Fibroblast of villous mesenchyme (primary cell): ENCODE measurements at places on chromosomes 7 and 10. TPM values are rescaled to one million over a fixed set of nuclear protein-coding genes. Genes with fewer than 3 reads are reported as not detected.

DNA sequence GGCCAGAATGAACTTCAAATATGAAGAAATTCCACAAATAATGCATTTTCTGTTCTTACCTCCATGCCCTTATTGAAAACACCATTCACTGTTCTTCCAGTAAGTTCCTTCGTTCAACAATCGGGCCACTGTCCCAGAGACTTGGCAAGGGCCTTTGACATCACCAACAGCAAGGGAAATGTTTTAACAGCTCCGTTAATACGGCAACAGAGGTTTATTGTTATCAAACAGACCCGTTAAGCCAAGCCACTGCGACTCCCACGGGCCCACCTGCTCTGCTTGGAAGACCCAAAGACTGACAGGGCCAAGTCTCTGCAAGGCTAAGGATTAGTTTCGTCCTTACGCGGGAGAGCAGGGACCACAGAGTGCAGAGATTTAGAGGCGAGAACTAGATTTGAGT, 43.4 kb upstream of the LYZL1 start:
- no peak for DNase-seq

GRCh38 chr10:110637558-110638053, 6.5 kb upstream of the RBM20 start:
- no peak for DNase-seq

DNA sequence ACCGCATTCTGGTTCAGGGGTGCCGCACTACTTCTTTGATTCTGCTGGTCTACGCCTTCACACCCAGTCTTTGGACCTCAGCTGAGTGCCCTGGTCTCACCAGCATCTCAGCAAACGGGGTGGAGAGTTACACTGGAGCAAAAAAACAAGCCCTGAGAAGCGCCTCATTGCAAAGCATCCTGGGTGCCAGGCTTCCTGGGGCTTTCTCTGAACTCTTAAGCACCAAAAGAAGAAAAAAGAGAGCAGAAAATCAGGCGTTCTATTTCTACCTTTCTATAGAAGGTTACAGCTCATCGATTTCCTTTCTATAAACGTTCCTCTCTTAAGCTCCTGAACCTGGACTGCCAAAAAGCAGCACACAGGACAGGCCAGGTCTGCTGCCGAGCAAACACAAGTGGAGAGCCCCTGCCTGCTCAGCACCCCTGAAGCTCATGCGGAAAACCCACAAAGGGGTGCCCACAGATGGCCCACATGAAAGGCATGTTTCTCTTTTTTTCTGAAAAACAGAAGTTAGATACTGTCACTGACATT, 217.9 kb downstream of the SFMBT2 start:
- no peak for DNase-seq

DNA sequence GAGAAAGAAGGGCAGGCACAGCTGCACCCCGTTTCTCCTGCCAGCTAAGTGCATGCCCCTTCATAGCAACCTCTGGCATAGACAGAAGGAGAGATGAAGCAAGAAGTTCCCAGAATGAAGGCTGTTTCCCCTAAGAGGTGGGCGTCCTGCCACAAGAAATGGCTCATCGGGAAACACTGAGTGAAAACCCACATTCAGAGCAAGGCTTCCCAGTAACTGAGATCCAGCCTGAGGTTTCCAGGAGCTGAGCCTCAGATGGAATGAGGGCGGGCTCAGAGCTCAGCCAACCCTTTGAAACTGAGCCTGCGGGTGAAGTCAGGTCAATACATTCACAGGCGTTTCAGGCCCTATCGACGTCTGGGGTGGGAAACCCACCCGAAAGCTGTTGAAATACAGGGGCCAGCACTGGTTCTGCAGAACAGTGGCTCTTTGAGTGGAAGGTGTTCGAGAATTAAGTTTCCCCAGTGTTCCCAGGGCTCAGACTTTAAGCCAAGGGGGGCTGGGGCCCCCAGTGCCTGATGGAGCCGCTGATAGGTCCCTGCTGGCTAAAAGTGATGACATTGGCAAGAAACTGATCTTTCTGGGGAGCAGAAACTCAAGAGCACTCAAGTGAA, 510.2 kb downstream of the RPS24 start:
- DNase-seq = peak; percentile 80

DKK1 gene
- total RNA-seq = 84.4 and 138 TPM in 2 replicates

DNA sequence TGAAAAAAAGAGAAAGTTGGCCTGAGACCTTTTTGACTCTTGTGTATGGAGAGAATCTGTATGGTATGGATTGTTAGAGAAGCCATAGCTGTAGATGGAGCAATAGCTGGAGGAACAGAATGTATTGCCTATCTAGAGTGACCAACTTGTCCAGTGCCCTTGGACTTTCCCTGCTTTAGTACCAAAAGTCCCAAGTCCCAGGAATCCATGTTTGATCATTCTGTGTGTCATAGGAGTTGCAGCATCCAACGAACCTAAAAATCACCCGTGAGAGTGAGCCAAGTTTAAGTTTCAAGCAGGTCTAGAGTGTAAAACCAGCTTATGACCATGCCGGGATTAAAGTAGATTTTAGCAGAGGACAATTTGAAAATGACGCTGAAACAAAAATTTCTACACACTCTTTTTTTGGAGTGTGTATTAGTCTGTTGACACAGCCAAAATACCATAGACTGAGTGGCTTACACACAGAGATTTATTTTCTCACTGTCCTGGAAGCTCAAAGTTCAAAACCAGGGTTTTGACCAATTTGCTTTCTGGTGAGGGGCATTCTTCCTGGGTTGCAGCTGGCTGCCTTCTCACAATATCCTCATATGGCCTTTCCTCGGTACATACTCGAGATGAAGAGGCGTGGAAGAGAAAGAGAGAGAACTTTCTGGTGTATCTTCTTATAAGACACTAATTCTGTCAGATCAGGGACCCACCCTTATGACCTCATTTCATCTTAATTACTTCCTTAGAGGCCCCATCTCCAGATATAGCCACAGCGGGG, 36.9 kb upstream of the ZNF518A start:
- DNase-seq = no peak

GRCh38 chr10:19811540-19811939, 4.7 kb upstream of the PLXDC2 start:
- no peak for DNase-seq

DNA sequence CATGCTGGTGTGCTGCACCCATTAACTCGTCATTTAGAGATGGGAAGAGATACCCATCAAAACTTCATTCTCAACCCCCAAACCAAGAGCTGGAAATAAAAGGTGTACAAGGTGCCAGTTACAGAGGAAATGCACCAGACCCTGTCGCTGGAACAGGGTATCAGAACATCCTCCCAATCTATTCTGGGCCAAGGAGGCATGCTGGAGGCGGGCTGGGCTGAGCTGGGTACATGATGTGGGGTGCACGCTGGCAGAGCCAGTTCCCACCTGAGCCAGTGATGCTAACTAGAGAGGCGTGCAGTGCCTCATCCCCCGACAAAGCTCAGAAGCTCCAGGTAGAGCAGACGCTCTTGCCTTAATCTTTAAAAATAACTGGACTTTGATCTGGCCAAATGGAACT, 70.1 kb downstream of the NPSR1 start:
- DNase-seq = no peak

DNA sequence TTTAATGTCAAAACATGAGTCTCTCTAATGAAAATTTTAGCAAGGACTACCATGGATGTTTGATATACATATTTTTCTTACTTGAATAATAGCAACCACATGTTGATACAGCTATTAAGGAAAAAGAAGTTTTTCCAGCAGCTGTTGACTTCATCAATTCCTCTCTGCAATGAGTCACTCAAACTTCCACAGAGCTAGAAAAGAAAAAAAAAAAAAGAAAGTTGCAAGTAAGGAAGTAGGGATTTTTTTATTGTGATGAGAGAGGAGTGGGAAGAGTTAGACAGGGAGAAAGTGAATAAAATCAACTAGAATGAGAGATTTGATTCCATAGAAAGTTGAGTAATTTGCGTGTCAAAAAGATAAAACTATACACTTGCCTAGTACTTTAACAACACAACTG, 46.2 kb downstream of the CAV1 start:
- DNase-seq = peak; percentile 72

- no peak for DNase-seq
These were observed 58.2 kb downstream of the LANCL2 start for GRCh38 chr7:55423277-55423711.

BICC1 gene
- total RNA-seq = 39.3 and 47.7 TPM in 2 replicates

PANK1 gene
- 5.8 and 7.3 TPM in 2 replicates for total RNA-seq

GRCh38 chr7:137003086-137003485, 134.6 kb downstream of the CHRM2 start:
- DNase-seq = no peak

DNA sequence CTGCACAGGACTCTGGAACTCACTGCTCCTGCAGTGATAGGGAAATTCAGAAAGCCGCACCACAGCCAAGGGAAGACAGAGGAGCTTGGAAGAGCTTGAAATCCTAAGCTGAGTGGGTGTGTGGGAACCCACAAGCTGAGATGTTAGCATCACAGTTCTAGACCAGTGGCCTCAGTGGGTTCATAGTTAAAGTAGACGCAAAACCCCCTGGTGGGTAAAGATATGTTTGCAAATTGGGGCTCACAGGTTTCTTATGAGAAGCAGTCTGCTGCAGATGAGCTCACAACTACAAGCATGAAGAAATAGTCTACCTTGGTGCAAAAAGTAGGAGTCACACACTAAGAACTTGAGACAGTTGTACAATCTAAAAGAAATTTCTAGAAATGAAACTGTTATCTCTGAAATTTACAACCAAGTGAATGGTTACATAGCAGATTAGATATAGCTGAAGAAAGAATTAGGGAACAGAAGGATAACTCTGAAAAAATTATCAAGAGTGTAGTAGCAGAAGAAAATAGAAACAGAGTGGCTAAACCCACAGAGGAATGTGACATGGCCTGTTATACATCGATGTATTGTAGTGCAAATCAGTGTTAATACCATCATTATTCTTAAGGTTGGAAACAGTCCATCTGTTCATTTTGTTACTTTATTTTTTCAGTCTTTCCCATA, 77.2 kb downstream of the DYNC2I1 start:
- no peak for DNase-seq

- DNase-seq = peak; percentile 60
These were observed 56.4 kb downstream of the BBS9 start for GRCh38 chr7:33185786-33186185.

- no peak for DNase-seq
These were observed 929.7 kb upstream of the KCND2 start for GRCh38 chr7:119343289-119343688.

DNA sequence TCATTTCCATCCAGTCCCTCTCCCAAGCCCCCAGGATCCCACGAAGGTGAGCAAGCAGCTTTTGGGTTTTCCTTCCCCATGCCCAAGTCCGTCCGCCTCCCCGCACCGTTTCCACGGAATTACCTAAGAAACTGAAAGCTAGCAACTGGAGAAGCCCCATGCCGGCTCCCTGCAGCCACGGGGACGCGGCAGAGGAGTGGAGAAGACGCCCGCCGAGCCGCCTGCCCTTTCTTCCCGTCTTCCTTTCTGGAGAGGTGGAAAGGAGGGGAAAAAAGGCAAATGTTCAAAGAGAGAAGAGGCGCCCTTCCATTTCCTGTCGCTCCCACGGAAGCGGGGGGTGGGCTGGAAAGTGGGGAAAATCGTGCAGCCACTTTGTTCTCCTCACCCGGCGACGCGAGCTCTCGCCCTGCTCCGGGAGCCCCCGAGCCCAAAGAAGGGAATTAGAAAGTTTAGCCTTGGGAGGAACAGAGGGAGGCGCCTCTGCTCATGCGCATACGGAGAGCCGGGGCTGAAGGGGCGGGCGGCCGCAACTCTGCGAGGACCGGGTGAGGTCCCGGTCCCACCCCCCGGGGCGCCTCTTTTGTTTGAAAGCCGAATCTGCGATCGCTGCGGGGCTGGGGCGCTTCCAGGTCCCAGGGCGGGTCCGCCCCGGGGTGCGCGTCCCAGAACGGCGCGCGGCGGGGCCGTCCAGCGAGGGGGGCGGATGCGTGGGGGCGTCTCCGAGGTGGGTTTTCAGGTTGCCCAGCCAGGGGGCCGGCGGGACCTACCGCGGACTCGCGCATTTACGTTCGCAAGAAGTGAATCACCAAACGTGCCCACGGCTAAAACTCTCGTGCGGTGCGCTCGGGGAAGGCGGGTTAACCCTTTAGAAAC, at the start of gene LAMB1:
LAMB1 (minus strand) TSS at position 436 of the 873 bp plus-strand sequence; CDS start at position 160, 276 bp downstream.
- DNase-seq = peak; percentile 88

AKR1C8 gene
- total RNA-seq = not detected in 2 replicates

DNA sequence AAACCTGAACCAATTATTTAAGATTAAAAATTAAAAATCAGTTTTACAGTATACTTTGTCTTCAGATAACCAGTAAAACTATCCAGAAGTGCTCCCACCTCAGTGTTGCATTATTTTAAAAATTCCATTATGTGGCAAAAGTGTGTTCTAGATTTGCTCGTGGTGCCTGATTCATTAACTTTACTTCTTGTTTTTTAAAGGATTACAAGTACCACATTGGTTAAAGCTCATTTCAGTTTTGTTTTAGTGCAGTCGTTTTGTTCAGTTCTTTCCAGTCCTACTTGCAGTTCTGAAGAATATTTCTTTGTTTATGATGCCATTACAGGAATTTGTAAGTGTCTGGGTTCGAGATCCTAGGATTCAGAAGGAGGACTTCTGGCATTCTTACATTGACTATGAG, 69.0 kb downstream of the SNX10 start:
- no peak for DNase-seq

- DNase-seq = peak; percentile 35
These were observed 248.9 kb downstream of the FOXP2 start for GRCh38 chr7:114663502-114663901.

GRCh38 chr7:148893071-148893470, 9.0 kb upstream of the EZH2 start:
- no peak for DNase-seq

GRCh38 chr7:115056019-115056418, 134.1 kb downstream of the MDFIC start:
- no peak for DNase-seq

PRPS1L1 gene
- not detected in 2 replicates for total RNA-seq

FAM13C gene
- total RNA-seq = 0.43 and 2.3 TPM in 2 replicates

GRCh38 chr10:1903982-1904381, 166.7 kb upstream of the ADARB2 start:
- no peak for DNase-seq

DNA sequence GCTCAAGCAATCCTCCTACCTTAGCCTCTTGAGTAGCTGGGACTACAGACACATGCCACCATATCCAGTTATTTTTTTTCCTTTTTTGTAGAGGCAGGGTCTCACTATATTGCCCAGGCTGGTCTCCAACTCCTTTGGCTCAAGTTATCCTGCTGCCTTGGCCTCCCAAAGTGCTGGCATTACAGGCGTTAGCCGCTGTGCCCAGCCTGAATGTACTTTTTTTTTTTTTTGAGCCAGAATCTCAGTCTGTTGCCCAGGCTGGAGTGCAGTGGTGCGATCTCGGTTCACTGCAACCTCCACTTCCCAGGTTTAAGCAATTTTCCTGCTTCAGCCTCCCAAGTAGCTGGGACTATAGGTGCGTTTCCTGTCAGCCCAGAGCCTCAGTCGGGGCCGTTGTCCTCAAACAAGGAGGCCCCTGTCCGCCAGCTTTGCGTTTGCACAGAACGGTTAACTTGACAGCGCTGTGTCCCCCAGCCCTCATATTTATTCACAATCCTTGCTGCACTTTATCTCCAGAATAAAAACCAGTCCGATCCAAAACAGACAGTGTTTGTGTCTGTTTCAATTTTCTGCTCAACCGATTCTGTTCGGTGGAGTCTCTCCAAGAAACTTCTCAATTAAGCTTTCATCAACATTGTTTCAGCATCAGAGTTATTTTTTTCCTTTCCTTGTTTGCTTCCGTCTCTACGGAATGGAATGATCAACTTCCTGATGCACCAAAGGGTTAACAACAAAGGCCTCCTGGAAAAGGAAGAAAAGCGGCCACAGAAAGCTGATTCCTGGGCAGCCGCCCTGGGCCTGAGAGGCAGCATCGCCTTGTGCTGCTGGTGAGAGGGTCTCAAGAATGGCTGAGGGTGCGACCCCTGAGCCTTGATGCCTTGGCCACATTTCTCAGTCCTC, 64.5 kb downstream of the PDIA4 start:
- DNase-seq = peak; percentile 11
